ENCODE measurements at places on chromosomes 6 and 20.

DNA sequence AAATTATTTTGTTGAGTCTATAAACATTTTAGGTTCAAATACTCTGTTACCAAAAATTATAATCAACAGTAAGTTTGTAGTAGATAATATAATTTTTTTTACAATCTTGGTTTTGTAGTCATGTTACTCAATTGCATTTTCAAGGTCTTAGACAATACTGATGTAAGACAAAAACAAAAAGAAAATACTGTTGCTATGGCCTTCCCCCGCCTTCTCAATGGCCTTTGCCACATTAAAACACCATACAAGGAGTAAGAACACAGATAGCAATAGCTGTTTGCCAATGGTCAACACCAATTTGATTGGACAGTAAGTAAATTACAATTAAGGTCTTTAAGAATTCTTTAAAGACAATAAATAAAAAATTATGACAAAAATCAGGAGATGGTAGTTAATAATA lies 450.2 kb downstream of the CDC5L start:
- no peak for DNase-seq

DNA sequence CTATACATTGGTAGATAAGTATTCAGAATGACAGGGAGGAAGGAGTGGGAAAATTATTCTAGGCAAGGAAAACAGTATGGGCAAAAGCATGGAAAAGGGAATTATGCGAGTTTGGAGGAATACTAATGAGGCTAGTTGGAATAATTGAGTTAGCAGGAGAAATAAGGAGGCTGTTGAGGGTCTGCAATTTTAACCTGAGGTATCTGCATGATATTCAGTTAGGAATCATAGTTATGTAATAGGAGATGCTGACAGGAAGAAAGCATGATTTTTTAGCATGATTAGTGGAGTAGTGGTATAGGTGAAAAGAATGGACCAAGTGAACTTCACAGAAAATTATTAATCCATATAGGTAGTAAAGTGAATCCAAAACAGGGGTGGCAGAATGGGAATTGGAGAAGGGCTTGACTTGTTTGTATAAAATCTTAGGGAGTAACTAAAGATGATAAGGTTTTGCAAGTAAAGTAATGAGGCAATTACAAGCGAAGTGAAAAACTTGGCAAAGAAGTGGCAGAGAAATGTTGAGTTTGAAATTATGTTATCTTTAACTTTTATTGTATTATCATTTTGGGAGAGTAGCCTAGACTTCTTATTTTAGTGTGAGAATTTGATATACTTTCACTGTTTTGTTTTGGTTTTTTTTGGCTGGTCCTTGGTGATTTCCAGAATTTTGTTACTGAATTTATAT lies 5.7 kb downstream of the STXBP5 start:
- DNase-seq = no peak

- DNase-seq = no peak
Measured at GRCh38 chr20:12241065-12241464, 323.4 kb downstream of the BTBD3 start.

- no peak for DNase-seq
Measured at GRCh38 chr6:15374119-15374518, 128.2 kb downstream of the JARID2 start.

GRCh38 chr6:134177236-134177635 lies 124.8 kb upstream of the SLC2A12 start:
- no peak for DNase-seq

GRCh38 chr6:124433387-124434160 lies 528.7 kb upstream of the RNF217 start:
- DNase-seq = no peak

DNA sequence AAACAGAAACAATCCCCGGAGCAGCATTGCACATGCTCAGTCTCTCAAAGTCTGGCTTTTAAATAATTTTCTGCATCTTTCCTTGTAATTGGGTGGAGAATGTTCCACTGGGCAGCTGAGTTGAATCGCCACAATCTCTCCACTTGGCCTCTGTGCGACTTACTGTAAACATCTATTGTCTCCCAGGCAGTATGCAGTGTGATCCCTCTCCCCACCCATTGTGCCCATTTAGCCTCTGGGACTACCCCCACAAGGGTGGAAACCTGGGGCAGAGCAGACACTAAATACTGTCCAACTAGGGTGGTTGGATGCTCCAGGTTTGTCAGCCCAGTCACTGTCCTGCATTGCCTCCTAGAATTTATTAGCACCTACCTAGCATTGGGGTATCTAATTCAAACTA lies 96.2 kb downstream of the JARID2 start:
- DNase-seq = no peak

GRCh38 chr20:6993011-6993410 lies 225.5 kb downstream of the BMP2 start:
- DNase-seq = no peak
